Ascending aorta (tissue), 2 donors: ENCODE measurements at places on chromosomes 4 and X. TPM values are rescaled to one million over a fixed set of nuclear protein-coding genes. Genes with fewer than 3 reads are reported as not detected.

DNA sequence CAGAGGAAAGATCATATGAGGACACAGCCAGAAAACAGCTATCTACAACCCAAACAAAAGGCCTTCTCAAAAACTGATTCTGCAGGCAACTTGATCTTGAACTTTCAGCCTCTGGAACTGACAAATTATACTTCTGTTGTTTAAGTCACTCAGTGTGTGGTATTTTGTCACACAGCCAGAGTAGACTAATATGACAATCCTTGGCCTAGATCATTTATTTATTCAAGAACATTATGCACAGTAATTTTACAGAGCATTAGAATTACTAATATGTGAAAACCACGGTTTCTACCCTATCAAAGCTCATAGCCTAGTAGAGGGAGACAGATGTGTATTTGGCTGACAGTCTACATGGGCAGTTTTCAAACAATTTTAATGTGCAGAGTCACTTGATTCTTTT, 167.8 kb upstream of the PCDH18 start:
- H3K4me3 ChIP-seq: no peak overlapping the region
- H3K36me3 ChIP-seq: no peaks in the 10 kb centered on the region
- peaks cover 2% of the 10 kb centered on the region for H3K4me1 ChIP-seq
- H3K27ac ChIP-seq: peak overlapping the region; percentile 41

- no peak overlapping the region for H3K27ac ChIP-seq
- DNase-seq: no peak
- no peaks in the 10 kb centered on the region for H3K36me3 ChIP-seq
- no peaks in the 10 kb centered on the region for H3K27me3 ChIP-seq
- no peaks in the 10 kb centered on the region for H3K4me1 ChIP-seq
- no peak overlapping the region for H3K4me3 ChIP-seq
Observed at GRCh38 chrX:48938721-48939425, 18.5 kb downstream of the OTUD5 start.

DNA sequence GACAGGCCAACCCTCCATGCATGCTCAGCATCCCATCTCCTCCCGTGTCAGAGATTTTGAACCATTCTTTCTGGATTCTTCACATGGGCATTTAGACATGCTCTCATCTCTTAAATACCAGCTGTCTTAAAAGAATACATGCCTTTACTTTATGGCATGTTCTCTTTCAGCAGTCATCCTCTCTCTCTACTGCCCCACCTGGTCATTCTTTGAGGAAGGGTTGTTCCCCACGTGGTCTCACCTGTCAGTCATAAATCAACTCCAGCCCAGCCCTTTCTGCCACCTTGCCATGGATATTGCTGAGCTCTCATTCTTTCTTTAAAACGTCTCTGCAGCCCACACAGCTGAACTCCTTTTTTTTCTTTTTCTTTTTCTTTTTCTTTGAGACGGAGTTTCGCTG, 111.3 kb downstream of the ARHGAP10 start:
- no peaks in the 10 kb centered on the region for H3K4me1 ChIP-seq
- no peaks in the 10 kb centered on the region for H3K27me3 ChIP-seq
- H3K4me3 ChIP-seq: no peak overlapping the region
- no peaks in the 10 kb centered on the region for H3K36me3 ChIP-seq
- H3K27ac ChIP-seq: no peak overlapping the region
- no peak for DNase-seq

GRCh38 chr4:20253735-20254409, 2.2 kb downstream of the SLIT2 start:
- no peaks in the 10 kb centered on the region for H3K4me1 ChIP-seq
- H3K27me3 ChIP-seq: no peaks in the 10 kb centered on the region
- peak; percentile 67 for DNase-seq
- peak overlapping the region; percentile 82 for H3K4me3 ChIP-seq
- H3K36me3 ChIP-seq: no peaks in the 10 kb centered on the region

DNA sequence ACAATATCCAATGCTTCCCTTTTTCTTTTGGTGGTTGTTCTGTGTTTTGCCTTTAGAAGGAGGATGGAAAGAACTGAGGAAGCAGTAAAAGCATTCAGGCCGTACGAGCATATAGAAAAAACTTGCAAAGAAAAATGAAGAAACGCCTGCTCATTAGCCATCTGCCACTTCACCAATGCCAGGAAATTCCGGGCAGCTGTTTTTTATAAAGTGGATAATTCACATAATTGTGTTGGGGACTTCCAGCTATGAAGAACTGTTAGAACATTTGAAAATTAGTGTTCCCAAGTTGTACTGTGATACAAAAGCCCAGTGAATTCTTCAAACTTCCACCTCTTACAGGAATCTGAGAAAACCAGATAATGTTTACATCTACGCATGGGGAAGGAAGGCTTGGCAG, 11.7 kb downstream of the RELL1 start:
- no peaks in the 10 kb centered on the region for H3K4me1 ChIP-seq
- H3K36me3 ChIP-seq: no peaks in the 10 kb centered on the region
- no peak overlapping the region for H3K4me3 ChIP-seq
- DNase-seq: no peak
- no peaks in the 10 kb centered on the region for H3K27me3 ChIP-seq

- H3K36me3 ChIP-seq: no peaks in the 10 kb centered on the region
- H3K4me1 ChIP-seq: no peaks in the 10 kb centered on the region
- peak overlapping the region; percentile 45 for H3K4me3 ChIP-seq
- peak overlapping the region; percentile 79 for H3K27ac ChIP-seq
Observed at GRCh38 chrX:131752493-131753198, 208.8 kb downstream of the OR13H1 start.

Gene SMR3B
- total RNA-seq: not detected

Gene RFC1
- total RNA-seq: 39.5 TPM
